ENCODE measurements at places on chromosomes 2 and 18.
A peak's percentile ranks its signal among the peaks of the same experiment; 100 is the strongest.

DNA sequence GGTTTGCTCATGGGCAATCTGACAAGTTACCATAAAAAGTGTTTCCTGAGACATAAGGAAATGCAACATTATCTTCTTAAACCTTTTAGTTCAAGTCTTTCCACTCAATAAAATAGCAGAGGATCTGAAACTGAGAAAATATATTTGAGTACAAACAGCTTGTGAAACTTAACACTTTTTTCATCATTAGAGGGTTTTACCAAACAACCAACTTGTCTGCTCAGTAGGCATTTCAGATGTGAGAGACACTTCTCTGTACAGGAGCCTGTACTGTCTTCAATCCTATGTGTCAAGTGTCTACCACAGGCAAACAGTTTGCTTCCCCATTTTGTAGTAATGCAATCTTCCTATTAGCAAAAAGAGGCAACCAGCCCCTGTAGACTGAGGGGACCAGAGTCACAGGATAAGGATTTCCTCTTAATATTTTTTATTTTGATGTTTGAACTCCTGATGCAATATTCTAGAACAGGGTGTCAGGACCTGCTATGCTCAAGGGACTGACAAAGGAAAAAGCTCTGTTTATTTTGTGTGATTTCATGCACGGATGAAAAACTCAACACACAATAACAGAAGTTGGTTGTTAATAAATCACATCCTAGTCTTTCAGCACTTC, 159.1 kb upstream of the LHCGR start:
- DNase-seq: no peak

- no peak for DNase-seq
Measured at GRCh38 chr2:150413366-150413765, 74.1 kb downstream of the RND3 start.

DNA sequence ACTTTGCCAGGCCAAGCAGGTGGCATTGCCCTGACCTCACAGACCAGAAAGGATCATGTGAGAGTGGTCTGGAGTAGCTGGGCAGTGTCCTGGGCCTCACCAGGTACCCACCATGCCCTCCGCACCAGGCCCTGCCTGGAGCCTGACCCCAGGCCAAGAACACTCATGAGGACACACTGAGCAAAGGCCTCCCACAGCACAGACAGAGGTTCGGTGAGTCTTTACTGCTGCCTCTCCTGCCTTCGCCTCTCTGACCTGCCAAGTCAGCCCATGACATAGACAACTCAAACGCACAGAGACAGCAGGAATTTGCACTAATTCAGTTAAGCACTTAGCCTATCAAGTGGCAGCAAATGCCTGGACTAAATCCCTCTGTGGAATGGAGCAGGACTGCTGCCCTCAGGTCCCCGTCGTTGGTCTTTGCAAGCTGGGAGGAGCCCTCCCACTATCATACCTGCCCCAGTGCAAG, 62.5 kb downstream of the RHOB start:
- no peak for DNase-seq

- no peak for DNase-seq
Measured at GRCh38 chr2:236988690-236989624, 96.7 kb upstream of the COPS8 start.

DNA sequence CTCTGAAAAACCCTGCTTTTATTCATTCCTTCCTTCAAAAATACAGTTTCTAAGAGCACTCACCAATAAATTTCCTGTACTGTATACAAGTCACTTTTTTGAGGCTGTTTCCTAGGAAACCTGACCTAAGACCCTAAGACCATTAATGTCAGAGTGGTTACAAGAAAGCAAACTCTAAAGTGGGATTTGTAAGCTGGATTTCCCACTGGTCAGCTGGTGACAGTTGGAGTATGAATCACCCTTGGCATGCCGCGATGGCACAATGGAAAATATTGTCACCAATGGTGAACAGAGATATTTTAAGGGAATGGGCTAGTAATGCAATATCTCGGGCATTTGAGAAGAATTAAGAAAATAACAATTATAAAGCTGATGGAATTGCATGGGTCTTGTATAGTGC, 101.9 kb downstream of the COL3A1 start:
- DNase-seq: no peak

DNA sequence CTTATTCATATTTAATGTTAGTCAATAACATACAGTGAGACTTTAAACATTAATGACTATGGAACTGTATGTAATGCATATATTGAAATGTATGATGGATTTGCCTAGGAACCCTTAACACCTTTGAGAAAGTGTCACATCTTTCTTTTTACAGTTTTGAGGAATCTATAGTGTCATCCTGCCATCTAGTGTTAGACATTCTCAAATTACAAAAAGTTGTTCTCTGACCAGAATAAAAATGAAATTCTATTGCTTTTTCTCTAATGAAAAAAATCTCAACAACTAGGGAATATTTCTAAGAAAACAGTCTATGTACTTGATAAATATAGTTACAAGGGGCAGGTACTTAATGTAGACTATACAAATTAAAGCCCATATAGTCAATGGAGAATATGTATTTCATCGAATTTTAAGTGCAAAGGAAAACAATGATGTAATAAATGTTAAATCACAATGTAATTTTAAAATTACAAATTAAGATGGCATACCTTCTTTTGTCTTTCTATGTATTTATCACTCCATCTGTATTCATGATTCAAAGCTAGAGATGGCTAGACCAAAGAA, 5.1 kb upstream of the CALCRL start:
- no peak for DNase-seq

GRCh38 chr2:6394276-6394675, 471.4 kb downstream of the CMPK2 start:
- no peak for DNase-seq

- DNase-seq: no peak
Measured at GRCh38 chr18:56825321-56825720, 174.2 kb downstream of the WDR7 start.

DNA sequence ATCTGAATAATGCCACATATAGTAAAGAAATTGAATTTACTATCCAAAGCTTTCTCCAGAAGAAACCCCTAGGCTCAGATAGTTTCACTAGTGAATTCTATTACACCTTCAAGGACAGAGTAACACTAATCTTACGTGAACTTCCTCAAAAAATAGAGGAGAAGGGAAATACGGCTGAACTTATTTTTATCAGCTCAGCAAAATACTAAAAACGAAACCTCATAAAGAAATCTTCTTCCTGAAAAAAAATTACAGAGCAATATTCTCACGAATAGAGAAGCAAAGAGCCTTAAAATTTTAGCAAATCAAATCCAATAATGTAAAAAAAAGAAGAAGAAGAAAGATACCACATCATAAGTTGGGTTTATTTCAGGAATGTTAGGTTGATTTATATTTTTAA, 14.7 kb downstream of the CAPN13 start:
- DNase-seq: no peak

DNA sequence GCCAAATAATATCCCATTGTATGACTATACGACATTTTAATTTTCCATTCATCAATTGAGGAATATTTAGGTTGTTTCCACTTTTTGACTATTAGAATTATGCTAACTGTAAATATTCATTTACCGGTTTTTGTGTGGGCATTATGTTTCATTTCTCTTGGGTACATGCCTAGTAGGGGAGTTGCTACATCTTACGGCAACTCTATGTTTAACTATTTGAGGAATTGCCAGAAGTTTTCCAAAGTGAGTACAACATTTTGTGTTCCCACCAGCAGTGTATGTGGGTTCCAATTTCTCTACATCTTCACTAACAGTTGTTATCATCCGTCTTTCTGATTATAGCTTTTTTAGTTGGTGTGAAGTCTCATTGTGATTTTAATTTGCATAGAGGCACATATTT, 1.6 kb upstream of the KDSR start:
- DNase-seq: no peak

- peak; percentile 57 for DNase-seq
Measured at GRCh38 chr2:159185401-159186130, 100.9 kb downstream of the WDSUB1 start.

GRCh38 chr2:79929624-79930023, 374.9 kb downstream of the LRRTM1 start:
- no peak for DNase-seq

- DNase-seq: no peak
Measured at GRCh38 chr2:240551288-240551687, 6.5 kb downstream of the ANKMY1 start.

DNA sequence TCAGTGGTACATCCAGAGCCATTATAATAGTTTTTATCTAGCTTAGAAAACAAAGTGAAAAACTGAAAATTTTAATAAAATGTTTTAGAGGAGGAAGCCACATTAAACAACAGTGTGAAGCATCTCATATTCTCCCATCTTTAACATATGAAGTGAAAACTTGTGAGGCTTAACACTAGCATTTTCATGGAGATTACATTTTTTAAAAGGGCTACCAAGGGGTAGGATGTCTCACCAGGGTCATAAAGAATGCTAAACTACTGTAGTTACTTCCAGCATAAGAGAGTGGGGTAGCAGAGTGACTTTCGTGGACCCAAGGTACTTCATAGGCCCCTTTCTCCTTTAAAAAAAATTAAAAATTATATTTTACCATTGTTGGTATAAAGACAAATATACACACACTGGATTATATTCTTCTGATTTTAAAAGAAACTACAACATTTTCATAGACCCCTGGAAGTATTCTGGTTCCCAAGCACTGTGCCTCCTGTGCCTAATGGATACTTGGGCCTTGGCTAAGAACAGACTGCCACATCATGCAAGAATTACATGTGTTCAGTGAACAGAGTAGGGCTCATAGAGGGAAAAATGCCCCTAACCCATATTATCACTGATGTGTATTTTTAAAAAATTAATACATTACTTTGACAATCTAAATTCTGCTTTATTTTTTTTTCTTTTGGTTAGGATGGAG, 148.4 kb downstream of the SLC39A10 start:
- DNase-seq: no peak
